ENCODE measurements at places on chromosomes 2 and 18.

DNA sequence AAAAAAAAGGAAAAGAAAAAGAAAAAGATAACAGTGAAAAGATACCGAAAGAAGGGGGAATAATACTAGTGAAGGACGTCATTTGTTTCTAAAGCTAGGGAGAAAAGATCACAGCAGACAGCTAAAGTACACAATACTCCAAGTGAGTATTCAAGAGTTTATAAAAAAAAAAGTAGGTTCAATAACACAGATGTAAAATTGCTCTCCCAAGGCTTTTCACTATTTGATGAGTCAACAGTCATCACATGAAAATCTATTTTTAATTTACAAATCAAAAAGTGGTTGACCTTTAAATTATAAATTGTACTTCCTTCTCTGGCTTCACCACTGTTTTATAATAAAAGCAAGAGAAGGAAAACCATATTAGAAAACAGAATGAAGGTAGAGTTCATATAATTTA lies 144.0 kb downstream of the ZRANB3 start:
- DNase-seq: no peak

DNA sequence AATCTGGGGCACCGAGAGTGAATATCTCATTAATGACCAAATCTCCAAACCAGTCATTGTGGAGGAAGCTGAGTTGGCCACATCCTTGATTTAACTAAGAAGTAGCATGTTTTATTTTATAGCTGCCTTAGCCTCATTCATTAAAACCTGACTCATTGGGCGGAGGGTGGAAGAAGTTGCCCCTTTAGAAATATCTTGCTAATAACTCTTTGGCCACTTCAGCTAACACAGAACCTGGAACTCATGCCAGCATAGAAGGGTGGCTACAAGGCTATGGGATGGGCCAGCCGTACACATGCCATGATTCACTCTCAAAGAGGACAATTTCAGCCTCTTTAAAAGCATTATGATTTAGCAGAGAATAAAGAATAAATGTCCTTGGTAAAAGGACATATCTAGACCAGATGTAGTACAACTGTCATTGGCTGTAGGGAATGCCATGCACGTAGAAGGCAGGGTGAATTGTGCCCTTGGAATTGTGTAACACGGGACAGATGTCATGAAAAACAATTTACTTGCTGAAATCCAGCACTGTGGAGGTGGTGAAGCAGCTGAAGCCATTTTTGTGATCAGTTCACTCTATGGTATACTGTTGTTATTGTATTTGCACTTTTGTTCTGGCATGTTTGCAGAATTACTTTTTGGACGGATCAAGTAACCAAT lies 330.0 kb downstream of the PLCL1 start:
- no peak for DNase-seq

- no peak for DNase-seq
These were observed 82.9 kb downstream of the GRB14 start for GRCh38 chr2:164538240-164538866.

GRCh38 chr2:73907840-73908452 lies 15.1 kb downstream of the ACTG2 start:
- peak; percentile 17 for DNase-seq

- no peak for DNase-seq
These were observed 291.3 kb upstream of the COL3A1 start for GRCh38 chr2:188682838-188683237.

DNA sequence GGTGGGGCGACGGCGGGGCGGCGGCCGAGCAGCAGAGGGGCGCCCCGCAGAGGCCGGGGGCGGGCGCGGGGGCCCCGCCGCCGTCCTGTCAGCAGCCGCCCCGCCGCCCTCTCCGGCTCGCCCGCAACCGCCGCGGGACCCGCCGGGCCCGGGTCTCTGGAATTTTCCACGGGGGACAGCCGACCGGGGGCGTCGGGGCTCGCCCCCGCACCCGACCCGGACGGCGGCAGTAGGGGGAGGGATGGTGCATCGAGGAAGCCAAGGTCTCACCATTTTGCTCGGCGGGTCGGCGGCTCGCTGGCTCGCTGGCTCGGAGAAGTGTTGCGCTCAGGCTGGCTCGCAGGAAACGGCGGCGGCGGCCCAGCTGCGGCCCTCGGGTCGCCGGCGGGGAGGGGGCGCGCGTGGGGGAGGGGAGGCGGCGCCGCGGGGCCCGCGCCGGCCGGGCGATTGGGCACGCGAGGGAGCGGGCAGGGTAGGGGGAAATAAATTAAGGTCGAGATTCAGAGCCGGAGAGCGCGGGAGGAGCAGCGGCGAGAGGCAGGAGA lies 405 bp downstream of the PPP3R1 start:
- peak; percentile 18 for DNase-seq

GRCh38 chr18:72908181-72908580 lies 40.4 kb upstream of the NETO1 start:
- no peak for DNase-seq

DNA sequence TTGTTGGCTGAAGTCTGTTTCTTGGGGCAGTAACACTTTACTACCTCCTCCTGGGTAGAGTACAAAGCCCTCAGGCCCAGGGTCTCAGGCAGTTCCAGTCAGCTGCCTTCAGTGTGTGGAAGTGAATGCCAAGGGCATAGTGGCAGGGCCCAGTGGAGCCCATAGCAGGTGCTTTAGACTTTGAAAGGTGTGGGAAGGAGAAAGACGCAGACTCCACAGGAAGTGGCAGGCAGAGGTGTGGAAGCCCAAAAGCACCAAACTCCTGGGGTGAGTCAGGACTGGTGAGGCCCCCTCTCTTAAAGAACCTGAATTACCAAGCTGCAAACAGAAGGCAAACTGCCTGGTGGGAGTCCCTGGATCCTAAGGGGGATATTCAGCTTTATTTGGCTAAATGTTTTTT lies 45.3 kb downstream of the ADAM23 start:
- DNase-seq: no peak

- no peak for DNase-seq
These were observed 7.0 kb upstream of the NDUFV2 start for GRCh38 chr18:9095297-9096006.

DNA sequence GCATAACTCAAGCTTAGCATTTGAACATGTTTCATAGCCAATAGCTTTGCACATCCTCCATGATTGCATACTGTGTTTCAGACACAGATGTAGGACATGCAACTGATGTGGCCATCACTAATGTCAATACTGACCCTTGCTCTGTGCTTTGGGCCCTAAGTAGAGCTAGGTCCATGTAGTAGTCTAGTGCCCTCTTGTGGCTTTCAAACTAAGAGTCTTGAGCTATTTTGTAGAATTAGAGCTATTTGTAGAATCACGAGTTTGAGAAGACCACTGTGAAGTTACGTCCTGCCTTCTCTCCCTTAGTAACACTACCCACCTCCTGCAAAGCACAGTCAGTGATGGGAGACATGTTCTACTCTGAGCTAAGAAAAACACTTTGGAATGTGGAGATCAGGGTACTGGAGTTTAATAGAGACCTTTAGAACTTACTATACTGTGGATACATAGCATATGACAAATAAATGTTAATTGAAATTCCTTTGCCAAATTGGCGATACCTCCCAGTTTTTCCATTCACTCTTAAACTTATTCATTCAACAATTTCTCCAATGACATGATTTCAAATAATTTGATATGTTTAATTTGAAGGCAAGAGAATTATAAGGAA lies 306.5 kb upstream of the TNP1 start:
- DNase-seq: no peak

DNA sequence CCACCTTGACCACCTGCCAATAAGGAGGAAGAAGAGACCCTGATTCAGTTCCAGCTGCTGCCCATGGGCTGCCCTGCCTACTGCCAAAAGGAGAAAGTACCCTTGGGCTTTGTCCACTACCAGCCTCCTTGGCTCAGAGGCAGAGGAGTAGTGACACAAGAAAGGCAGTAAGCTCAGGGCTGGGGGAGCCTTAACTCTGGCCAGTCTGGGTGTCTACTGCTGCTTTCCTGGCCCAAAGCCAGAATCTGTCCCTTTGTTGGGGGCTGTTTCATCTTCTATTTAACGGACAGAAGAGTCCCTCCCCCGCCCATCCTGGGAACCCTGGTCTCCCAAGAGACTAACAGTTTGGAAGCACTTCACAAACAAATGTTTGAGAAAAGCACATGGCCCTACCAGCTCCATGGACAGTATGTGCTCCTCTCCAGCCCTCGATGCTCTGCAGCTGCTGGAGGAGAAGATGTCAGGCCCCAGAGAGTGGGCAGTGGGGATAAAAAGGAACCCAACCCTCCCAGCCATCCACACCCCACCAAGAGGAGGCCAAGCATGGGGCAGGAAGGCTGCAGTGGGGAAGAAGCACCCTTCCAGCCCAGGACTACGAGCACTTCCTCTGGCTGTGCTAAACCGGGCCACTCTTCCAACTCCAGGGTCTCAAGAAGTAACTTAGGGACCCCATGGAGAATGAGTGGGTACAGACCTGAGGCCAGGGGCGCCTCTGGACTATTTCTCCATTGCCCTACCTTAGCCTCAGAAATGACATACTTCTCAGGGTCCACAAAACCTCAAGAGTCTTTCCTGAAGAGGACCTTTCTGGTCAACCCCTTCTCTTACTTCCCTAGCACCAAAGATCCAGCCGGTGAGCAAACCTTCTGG lies 1.2 kb downstream of the ATG9A start:
- DNase-seq: no peak

DNA sequence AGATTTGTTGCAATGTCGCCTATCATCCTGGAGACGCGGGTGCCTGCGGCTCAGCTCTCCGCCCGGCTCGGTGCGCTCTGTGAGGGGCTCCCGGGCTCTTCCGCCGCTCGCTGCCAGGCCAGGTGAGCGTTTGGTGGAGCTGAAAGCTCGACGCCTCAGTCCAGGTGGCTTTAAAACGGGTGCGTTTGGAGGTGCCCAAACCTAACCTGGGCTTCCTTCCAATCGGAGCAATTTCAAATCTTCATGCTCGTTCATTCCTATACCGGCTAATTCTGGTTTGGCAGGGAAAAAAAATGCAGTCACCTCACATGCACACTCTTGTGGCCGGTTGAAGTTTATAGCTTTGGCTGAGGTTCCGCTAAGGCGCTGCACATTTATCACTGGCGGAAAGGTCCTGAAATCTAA lies at the start of gene SLC16A14:
Gene SLC16A14, minus strand, starts transcription at position 274 of the 405 bp plus-strand sequence. CDS start 9,572 bp downstream, outside the sequence.
- peak; percentile 20 for DNase-seq

- DNase-seq: no peak
These were observed 161.4 kb upstream of the GULP1 start for GRCh38 chr2:188130317-188130716.

- DNase-seq: no peak
These were observed 187.7 kb downstream of the PRPF40A start for GRCh38 chr2:152529420-152530115.

DNA sequence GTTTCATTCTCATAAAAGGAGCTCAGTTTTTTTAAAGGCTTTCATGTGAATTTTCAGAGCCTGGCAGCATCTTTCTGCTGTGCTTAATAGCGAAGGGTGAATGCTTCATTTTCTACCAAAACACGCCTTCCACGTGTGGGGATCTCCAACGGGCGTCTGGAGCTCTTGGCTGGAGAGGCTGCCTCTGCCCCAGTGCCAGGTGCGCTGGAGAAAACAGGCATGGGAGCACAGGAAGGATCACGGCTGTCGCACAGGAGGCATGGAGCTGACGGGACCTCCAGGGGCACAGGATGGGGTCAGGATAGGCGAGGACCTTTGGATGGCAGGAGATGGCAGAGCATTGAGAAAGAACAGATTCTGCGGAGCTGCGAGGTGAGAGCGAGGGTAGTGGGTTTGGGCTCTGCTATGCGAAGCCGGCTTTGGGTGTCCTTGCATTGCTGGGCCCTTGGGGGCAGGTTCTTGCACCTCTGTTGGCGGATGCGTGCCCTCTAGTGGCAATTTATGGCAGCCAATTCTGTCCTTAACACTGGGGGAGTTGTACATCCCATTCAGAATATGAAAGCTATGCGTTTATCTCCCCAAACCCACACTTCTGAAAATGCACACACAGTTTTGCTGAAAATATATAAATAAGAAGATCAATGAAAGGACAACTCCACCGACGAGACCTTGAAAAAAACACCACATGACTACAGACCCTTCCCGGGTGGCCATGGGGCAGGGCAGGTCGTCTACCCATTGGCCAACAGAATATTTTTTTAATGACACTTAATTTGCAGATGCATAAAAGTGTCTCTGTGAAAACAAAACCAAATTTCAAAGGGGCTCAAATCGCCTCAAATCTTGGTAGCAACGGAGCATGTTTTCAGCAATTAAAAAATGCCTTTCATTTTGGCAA lies 90.4 kb upstream of the SLC35G4 start:
- DNase-seq: no peak

DNA sequence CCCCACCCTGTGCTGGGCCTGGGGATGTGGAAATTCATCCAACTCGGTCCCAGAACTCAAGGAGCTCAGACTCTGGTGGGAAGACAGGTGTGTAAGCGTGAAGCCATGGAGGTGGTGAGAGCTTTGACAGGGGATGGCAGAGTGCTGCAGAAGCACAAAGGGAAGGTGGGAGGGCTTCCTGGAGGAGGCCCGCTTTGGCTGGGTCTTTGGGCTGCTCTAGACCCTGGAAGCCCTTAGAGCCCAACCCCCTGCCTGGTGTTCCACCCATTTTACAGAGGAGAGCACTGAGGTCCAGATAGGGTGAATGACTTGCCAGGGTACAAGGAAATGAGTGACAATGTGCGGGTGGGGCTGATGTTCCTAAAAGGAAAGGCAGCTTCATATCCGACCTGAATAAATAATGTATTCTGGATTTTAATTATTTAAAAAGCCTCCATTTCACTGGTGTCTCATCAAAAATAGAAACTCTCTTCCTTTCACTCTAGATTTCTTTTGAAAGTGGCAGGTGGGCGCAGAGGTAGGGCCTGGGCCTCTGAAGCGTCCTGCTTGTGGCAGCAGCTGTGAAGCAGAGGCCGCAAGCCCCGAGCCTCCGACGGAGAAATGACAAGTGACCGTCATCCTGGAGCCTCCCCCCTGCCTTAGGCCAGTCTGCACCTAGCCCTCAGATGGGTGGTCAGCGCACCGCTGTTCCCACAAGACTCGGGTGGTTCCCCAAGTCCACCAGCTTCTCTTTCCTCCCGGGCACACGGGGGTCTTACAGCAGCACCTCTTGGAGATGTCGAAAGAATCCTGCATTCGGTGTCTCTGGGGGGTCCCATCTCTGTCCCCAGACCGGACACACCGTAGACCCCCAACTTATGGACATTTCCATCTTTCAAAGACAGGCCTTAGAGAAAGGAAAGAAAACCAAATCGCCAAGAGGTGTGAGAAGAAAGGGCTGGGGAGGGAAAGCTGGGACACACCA lies 71.0 kb upstream of the TAF1B start:
- DNase-seq: no peak

DNA sequence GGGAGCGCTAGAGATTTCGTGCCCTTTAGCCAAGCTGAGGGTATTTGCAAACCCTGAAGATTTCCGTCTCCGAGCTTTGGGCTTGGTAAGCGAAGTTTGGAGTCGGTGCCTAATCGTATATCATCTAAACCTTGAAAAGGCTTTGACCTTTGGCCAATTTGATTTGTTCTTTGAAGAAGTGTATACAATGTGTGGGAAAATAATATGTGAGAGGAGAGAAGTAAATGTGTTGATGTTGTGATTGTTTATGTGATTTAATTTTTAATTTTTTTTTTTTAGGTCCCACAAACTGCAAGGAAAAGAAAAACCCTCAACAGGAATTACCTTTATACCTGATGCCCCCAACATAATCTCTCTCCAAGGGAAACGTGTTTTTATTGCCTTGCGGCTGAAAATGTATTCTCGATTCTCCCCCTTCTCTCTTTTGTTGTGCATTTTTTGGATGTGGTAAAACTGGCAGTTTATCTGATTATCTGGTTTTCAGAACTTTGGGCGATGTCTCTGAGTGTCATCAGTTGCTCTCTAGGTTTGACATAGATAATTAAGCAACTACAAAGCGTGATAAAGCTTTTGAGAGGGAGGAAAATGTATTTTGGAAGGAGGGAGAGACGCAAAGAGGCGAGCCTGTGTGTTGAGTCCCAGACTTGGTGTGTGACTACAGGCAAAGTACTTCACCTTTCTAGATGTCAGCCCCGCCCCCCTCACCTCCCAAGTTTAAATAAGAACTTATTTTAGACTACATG lies 912 bp upstream of the FBXO11 start:
- peak; percentile 23 for DNase-seq
